Glomerular endothelial cell (primary cell): ENCODE measurements at places on chromosomes 5 and 9. TPM values are rescaled to one million over a fixed set of nuclear protein-coding genes. Genes with fewer than 3 reads are reported as not detected.

ADAMTSL1 gene
- total RNA-seq: 17.2 and 22.0 TPM in 2 replicates

LCN9 gene
- total RNA-seq: not detected in 2 replicates

FKBP15 gene
- 19.5 and 25.1 TPM in 2 replicates for total RNA-seq

SPINK14 gene
- not detected in 2 replicates for total RNA-seq

ARID3C gene
- total RNA-seq: 0.29 TPM in 1 of 2 replicates, not detected in the other

CD72 gene
- 1.3 TPM in 1 of 2 replicates, not detected in the other for total RNA-seq

TRIM14 gene
- total RNA-seq: 3.9 and 9.1 TPM in 2 replicates

NIPSNAP3A gene
- 47.0 and 55.4 TPM in 2 replicates for total RNA-seq

LCN15 gene
- total RNA-seq: 0.29 TPM in 1 of 2 replicates, not detected in the other

PCDHAC2 gene
- not detected in 2 replicates for total RNA-seq

TMEM174 gene
- not detected in 2 replicates for total RNA-seq

SPATA31C1 gene
- not detected in 2 replicates for total RNA-seq

CD14 gene
- total RNA-seq: 0.23 TPM in 1 of 2 replicates, not detected in the other

FOXD4L3 gene
- not detected in 2 replicates for total RNA-seq

LPAR1 gene
- total RNA-seq: 0.53 and 3.3 TPM in 2 replicates

LTC4S gene
- total RNA-seq: not detected in 2 replicates

S100Z gene
- total RNA-seq: not detected in 2 replicates

BNC2 gene
- 16.1 and 19.0 TPM in 2 replicates for total RNA-seq

PCDHB7 gene
- total RNA-seq: 1.6 and 2.4 TPM in 2 replicates

RBM18 gene
- total RNA-seq: 8.7 and 16.9 TPM in 2 replicates

EFNA5 gene
- 9.1 and 15.6 TPM in 2 replicates for total RNA-seq

HK3 gene
- total RNA-seq: not detected in 2 replicates

ENHO gene
- total RNA-seq: not detected in 2 replicates

CBY3 gene
- 3.0 TPM in 1 of 2 replicates, not detected in the other for total RNA-seq

MRPS2 gene
- 47.2 and 52.0 TPM in 2 replicates for total RNA-seq

SPATA31D4 gene
- total RNA-seq: not detected in 2 replicates

C9orf153 gene
- not detected in 2 replicates for total RNA-seq

RALGPS1 gene
- total RNA-seq: 5.9 and 7.2 TPM in 2 replicates
